ENCODE measurements at places on chromosomes 12 and 14.

- DNase-seq: no peak
These were observed 32.0 kb downstream of the TC2N start for GRCh38 chr14:91835197-91835919.

GRCh38 chr14:20657216-20658211 is 16.0 kb upstream of the OR6S1 start:
- peak; percentile 39 for DNase-seq

DNA sequence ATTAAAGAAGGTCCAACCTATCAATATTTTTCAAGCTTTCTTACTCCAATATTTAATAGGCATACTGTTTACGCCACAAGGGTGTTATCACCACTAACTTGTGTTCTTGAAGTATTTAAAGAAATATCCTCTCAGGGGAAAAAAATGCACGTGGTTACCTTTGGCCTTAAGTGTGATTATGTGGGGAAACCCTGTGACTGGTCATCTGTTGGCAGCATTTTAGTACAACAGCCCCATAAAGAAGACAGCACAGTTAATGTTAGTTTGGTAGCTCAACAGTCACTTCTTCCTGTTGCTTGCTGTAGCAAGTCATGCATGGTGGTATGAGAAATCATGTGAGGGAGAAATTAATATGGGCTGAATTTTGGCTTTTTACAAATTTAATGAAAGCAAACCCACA is 1021.5 kb upstream of the TMEM132C start:
- DNase-seq: no peak

DNA sequence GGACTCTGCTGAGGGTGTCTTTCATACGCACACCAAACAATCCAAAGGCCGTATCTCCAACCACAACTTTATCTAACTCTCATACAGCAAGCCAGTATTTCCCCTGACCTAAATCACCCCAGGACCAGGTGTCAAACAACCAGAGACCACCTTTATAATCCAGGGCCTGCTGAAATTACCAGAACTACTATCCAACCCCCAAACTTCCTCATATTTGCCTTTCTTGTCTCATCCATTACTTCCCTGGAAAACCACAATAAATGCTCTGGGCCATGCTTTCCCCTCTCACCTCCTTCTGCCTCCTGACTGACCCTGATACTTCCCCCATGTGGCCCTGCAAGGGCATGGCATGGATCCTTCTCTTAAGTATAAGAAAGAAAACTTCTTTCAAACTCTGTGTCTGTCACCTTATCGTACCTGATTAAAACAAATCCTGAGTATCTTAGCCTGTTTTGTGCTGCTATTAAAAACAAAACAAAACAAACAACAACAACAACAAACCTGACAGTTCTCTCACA is 44.7 kb upstream of the CRACR2A start:
- no peak for DNase-seq

- DNase-seq: no peak
These were observed 2.6 kb upstream of the RIN3 start for GRCh38 chr14:92510972-92511371.

GRCh38 chr12:53353257-53353655 is 17.1 kb upstream of the SP7 start:
- no peak for DNase-seq

Data from A673 (cell line).